ENCODE measurements at places on chromosomes 13 and 19.
A peak's percentile ranks its signal among the peaks of the same experiment; 100 is the strongest.

GRCh38 chr19:55400281-55401087 is 7.1 kb downstream of the UBE2S start:
- DNase-seq: no peak

DNA sequence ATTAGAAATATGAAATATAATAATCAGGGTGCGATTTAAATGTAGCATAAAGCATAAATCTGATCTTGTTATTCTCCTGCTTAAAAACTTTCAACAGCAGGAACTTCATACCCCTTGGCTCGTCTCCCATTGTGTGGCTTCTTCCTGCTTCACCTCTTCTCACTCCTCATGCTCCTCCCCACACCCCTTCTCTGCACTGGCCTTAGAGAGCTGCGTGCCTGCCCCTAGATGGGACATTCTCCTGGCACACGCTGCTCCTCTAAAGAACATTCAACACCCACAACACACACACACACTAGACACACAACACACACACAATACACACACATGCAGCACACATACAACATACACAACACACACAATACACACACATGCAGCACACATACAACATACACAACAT is 104.6 kb upstream of the RAP2A start:
- no peak for DNase-seq

DNA sequence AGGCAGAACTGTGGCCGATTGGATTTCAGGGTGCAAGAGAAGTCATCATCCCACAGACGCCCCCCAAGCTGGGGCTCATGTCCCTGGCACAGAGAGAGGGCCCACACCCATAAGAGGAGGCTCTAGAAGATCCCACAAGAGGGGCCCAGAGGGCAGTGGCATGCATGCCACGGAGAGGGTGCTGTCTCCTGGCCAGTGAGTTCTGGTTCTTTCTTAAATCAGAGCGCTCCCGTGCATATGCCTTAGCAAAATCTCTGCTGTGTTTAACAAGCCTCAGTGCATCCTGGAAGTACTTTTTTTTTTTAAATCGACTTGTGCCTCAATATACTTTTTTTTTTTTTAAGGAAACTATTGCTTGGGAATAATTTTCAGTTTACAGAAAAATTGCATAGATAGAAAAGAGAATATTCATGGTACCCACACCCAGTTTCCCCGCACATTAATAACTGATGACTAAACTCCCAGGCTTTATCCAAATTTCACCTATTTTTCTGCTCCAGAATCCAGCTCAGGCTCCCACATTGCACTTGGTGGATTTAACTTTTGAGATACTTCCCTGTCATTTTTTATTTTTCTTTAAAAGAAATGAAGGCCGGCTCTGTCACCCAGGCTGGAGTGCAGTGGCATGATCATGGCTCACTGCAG is 59.1 kb downstream of the PEX11G start:
- no peak for DNase-seq

- peak; percentile 83 for DNase-seq
Measured at GRCh38 chr19:344625-345319, at the start of gene MIER2. MIER2 (minus strand) TSS chr19:344796; CDS start chr19:344782, 14 bp downstream.

GRCh38 chr19:40717880-40718773 is 1.2 kb downstream of the ITPKC start:
- DNase-seq: no peak

DNA sequence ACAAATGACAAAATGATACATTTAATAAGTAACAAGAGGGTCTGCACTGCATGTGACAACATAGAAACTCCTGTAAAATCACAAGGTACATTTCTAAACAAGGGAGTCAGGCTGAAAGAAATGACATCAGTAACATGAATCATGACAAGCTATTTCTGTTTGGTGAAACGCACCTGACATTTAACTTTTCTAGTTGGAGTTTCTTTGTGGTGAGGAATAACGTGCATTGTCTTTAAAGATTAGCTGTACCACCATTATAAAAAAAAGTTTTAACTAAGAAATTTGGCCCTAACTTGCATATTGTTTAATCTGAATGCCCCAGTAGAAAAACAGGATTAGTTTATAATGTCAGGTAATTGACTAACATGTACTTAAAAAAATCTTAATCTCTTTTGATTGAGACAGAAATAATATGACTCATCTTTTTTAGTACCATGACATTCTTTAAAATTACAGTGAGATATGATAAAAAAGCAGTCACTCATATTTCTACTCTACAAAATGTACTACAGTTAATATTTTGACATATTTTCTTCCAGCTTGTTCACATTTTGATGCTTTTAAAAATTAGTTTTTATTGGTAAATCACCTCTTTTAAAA is 418.2 kb downstream of the KLF12 start:
- no peak for DNase-seq

DNA sequence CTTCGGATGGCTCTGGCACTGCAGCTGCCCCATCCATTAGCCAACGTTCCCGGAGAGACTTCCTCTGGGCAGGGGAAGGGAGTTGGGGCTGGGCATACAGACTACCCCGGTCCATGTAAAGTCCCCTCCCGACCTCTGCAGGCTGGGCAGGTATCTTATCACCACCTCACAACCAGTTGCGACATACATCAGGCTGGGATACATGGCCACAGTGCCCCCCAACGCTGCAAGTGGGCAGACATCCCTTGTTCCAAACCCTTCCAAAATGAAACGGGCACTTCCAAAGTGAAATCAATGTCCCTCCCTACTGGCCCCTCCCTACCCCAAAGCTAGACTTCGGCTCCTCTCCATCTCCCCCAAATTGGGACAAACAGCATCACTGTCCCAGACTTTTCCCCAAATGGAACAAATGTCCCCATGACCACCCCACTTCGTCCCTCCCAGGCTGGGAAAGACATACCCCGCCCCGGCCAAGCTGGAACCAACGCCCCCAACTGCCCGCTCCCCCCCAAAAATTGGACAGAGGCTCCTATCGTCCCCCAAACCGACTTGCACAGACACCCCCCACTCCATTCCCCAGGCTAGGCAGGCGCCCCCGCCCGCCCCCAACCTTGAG is 5.0 kb downstream of the PALM3 start:
- no peak for DNase-seq

GRCh38 chr13:85512421-85512820 is 286.8 kb downstream of the SLITRK6 start:
- DNase-seq: no peak

- DNase-seq: no peak
Measured at GRCh38 chr13:41603917-41604316, 146.6 kb downstream of the RGCC start.

DNA sequence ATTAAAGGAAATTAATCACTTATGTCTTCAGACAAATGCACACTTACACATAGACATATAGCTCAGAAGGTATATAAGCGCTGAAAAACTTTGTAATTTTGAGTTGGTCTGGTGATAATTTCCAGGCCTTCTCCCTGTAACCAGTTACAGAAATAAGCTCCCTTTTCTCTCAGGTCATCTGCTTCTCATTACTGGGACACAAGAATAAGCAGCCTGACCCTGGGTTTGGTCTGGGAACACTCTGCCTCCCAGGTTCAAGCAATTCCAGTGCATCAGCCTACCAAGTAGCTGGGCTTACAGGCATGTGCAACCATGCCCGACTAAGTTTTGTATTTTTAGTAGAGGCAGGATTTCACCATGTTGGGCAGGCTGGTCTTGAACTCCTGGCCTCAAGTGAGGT is 274.5 kb downstream of the LMO7 start:
- DNase-seq: no peak

DNA sequence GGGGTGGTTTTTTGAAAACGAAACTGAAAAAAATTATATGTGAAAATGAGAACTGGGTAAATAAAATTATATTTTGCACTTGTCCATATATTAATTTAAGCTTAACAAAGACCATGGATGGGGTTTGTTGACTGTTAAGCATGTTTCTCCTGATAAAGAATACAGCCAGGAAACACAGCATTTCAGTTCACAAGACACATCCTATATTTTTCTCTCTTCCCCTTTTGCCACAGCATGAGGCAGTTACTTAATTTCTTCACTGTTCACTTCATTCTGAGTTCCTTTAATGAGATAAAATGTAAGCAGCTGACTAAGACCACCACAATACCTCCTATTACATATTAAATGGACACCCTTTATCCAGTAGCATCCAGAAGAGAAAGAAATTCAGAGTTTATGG is 64.0 kb downstream of the RXFP2 start:
- no peak for DNase-seq

GRCh38 chr13:97364031-97364430 is 69.9 kb upstream of the RAP2A start:
- no peak for DNase-seq

DNA sequence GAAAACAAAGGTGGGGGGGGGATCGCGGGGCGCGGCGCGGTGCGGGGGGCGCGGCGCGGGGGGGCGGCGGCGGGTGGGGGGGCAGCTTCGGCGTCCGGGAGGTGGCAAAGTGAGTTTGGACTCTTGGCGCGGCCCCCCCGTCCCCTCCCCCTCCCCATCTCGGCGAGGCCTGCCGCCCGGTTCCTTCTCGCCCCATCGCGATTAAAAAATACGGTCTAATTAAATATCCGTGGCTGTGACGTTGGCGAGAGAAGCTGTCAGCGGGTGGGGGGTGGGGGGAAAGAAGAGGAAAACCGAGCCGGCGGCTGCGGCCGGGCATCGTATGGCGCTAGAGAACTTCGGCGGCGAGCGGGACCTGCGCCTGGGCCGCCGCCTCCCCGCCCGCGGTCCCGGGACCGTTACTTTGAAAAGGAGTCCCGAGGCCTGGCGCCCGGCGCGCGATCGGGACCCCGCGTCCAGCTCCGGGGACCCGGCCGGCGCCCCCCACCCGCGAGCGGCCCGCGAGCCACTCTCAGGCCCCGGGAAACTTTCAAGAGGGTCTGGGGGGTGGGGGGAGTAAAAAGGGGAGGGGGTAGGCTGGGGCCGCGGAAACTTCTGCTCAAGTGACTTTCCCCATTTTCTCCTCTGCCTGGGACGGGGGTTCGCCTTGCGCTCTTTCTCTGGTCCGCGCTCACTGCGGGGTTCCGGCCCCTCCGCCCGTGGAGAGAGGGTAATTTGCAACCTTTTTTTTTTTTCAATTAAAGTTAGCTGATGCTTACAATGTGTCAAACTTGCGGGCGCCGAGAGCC is 146.3 kb upstream of the ZNF536 start:
- DNase-seq: no peak

DNA sequence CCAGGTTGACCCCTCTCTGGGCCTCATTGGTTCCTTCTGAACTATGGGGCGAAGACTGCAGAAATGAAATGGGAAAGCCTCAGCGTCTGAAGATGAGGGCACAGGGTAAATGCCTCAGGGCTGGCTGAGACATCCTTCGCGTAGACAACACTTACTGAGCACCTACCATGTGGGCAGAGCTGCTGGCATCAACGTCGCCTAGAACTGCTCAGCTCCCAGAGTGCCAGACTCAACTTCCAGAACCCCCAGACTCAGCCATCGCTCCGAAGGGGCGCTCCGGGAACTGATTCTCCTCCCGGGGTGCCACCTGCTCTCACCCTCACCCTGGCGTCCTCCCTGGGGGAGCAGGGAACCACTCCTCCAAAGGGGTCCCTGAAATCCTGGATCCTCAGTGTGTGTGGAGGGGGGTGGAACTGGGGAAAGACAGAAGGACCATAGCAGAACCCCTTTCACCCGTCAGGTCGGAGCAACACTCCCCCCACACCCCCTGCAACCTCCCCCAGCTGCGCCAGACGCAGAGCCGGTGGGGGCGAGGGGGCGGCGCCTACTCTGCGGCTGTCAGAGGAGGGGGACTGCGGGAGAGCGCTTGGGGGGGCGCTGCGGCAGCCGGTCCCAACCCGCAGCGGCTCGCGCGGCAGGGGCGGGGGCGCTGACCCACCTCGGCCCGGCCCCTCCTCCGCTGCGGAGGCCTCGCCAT is 8.2 kb upstream of the NFIC start:
- DNase-seq: peak; percentile 29

DNA sequence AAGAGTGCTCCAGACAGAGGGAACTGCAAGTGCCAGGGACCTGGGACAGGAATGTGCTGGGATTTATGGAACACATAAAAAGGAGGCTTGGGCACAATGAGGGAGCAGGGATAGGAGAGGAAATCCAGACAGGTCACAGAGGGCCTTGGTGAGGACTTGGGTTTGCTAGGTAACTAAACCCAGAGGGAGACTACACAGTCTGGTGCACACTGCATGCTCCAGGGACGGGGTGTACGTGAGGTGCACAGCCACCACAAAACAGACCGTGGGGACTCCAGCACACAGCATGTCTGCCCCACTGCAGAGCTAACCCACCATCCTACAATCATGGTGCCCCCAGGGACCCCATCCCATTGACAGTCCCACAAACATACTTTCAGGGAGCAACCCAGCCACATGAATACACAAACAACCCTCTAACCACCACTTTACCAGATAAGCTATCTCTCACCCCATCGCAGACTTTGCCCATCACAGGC is 5.5 kb upstream of the ZFP36 start:
- DNase-seq: no peak

DNA sequence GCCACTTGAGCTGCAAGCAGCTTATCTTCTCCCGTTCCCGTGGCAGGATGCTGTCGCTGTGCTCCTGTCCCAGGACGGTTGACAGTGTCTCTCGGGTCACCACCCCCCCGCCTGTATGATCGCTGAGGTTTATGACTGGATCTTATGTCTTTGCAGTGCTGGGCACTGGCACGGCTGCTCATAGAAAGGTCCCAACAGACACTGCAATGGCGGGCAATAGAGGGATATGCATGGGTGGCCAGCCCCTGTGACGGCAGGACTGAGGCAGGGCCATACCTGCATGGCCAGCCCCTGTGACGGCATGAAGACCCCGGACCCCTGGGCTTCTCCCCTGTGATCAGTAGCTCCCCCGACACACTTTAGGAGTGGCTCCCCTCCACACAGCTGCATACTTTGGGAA is 307.2 kb downstream of the TEX29 start:
- no peak for DNase-seq

- DNase-seq: peak; percentile 26
Measured at GRCh38 chr13:28492569-28493367, 2.2 kb downstream of the FLT1 start.

- DNase-seq: no peak
Measured at GRCh38 chr19:18610556-18611326, 1.9 kb upstream of the TMEM59L start.

DNA sequence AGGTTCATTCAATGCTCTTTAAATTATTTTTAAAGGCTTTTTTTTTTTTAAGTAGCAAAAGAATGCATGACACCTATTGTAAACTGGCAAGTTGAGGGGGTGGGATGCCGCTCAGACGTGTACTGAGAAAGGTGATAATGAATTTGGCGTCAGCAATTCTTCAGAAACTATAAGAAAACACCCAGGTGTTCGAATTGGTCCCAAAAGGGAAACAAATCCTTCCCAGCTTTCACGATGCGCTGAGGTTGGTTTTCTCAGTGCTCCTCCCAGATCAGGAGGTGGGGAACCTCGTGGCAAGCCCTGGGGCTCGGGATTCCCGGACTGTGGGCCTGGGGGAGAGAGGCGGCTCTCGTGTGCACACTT is 543 bp upstream of the FAM124A start:
- no peak for DNase-seq

Measured in activated naive CD4-positive, alpha-beta T cell (primary cell).